ENCODE measurements at places on chromosomes 2 and 18. TPM values are rescaled to one million over a fixed set of nuclear protein-coding genes. Genes with fewer than 3 reads are reported as not detected.

CPS1 gene
- 28.2 TPM for total RNA-seq

ALLC gene
- total RNA-seq, result not detected

GAREM2 gene
- total RNA-seq, result 2.7 TPM

KCNS3 gene
- total RNA-seq, result 1.2 TPM

ATF2 gene
- total RNA-seq, result 75.7 TPM

LYPD6 gene
- total RNA-seq, result 0.52 TPM

LIMS2 gene
- 7.4 TPM for total RNA-seq

NEU2 gene
- total RNA-seq, result not detected

CYBRD1 gene
- 568 TPM for total RNA-seq
